ENCODE measurements at places on chromosomes 4 and X. TPM values are rescaled to one million over a fixed set of nuclear protein-coding genes. Genes with fewer than 3 reads are reported as not detected.

DNA sequence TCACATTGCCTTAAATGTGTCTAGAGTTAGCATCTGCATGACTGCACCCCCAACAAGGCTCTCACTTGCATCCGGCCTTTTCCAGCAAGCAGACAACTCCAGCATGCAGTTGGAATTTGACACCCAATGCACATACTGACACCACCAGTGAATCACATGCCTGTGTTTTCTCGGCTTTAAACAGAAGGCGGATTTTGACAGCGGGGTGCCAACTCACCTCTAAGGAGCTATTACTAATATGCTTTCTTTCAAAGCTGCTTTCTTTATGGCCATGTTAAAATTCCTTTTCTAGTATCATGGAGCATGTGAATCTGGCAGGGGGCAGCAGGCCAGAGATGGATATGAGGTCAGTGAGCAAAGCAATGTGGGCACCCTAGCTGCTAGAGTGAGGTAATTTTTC lies 78.0 kb upstream of the CLNK start:
- DNase-seq = no peak

DNA sequence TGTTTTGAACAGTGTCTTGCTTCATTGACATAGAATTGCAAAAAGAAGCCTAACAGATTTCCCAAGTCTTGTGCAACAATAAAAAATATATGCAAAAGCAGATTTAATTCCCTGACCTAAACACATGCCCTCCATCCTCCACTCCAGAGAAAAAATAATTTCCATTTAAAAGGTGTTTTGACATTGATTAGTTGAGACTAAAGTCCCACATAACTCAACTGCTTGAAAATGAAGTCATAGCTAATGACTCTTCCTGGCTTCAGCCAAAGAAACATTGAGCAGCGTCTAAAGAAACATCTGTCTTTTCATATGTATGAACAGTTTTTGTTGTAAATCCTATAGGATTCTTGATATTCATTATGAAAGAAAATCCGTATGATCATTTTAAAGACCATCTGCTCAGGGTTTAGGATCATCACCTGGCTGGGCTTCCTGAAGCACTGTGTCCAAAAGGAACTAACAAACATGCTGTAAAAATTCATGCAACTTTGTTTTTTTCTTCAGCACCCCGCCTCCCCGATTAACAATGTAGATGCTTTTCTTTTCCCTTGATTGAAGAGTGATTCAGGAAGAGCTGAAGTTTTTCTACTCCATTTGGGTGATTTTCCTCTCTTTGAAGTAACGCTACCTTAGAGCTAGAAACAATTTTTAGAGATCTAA lies 273.4 kb downstream of the HS3ST1 start:
- DNase-seq = no peak

- no peak for DNase-seq
Observed at GRCh38 chr4:180947425-180947824, 1295.8 kb upstream of the TENM3 start.

DNA sequence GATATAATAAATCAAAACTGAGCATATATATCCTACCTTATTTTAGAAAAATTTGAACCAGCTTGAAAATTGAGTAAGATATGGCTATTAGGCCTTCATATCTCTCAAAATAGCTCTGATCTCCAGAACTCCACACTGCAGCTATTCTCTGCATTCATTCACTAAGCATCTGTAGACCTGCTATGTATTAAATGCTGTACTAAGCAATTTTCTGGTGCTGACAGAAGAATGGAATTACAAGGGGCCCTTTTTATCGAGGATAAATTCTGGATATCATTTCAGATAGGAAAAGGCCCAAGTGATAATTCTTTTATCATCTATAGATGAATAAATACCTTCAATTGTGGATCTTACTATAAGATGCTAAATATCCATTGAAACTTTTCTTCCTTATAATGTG lies 1.9 kb downstream of the THAP6 start:
- DNase-seq = no peak

DNA sequence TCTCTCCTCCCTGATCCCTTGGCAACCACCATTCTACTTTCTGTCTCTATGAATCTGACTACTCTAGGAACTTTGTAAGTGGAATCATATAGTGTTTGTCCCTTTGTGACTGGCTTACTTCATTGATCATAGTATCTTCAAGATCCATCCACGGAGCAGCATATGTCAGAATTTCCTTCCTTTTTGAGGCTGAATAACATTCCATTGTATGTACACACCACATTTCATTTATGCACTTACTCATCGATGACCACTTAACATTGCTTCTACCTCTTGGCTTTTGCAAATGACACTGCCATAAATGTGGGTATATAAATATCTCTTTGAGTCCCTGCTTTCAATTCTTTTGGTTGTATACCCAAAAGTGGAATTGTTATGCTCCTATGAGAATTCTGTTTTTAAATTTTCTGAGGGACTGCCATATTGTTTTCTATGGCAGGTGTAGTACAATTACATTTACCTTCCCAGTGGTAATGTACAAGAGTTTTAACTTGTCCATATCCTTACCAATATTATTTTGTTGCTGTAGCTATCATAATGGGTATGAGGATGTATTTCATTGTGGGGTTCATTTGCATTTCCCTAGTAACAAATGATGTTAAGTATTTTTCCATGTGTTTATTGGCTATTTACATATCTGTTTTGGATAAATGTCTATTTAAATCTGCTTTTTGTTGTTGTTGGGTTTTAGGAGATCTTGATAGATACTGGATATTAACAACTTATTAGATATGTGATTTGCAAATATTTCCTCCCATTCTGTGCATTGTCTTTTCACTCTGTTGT lies 466.1 kb downstream of the C4orf33 start:
- no peak for DNase-seq

The CDKL5 gene
- total RNA-seq = 3.3 TPM

The NSDHL gene
- 22.5 TPM for total RNA-seq

The ATP2B3 gene
- 0.07 TPM for total RNA-seq

The SLC6A8 gene
- total RNA-seq = 43.5 TPM
